Activated CD4-positive, alpha-beta memory T cell treated with anti-CD3 and anti-CD28 coated beads for 36 hours (primary cell): ENCODE measurements at places on chromosomes 12 and 14.

GRCh38 chr12:2251526-2252209, 198.9 kb downstream of the CACNA1C start:
- DNase-seq, result no peak

GRCh38 chr12:68210875-68211274, 14.7 kb downstream of the IL26 start:
- no peak for DNase-seq

- no peak for DNase-seq
These were observed 105.0 kb downstream of the CMKLR1 start for GRCh38 chr12:108234158-108234557.

GRCh38 chr14:63747846-63748245, 20.0 kb upstream of the SGPP1 start:
- no peak for DNase-seq
